ENCODE measurements at places on chromosomes 1 and 21. TPM values are rescaled to one million over a fixed set of nuclear protein-coding genes. Genes with fewer than 3 reads are reported as not detected.

DNA sequence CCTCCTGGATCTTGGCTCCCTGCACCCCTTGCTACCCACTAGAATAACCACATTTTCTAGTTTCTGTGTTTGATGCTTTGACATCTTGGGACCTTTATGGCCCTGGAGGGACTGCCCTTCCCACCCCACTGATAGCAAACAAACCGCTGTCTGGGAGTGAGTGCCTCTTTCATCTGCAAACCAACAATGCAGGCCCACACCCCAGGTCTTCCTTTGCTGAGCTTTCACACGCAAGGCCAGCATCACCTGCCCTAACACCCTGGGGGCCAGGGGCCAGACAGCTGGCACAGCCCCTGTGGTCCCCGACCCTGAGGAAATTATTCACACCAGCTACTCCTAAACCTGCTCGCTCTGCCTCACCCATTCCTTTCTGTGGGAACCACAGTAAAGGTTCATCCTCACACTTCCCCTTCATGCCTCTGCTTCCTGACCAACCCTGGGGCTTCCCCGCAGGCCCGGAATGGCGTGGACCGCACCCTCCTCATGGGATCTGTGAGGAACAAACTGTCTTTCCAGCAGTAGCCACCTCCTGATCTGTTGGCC, 15.4 kb downstream of the SLC2A7 start:
- H3K27me3 ChIP-seq, result peaks cover 13% of the 10 kb centered on the region
- peaks cover 18% of the 10 kb centered on the region for H3K4me1 ChIP-seq
- no peaks in the 10 kb centered on the region for H3K36me3 ChIP-seq
- DNase-seq, result no peak

DNA sequence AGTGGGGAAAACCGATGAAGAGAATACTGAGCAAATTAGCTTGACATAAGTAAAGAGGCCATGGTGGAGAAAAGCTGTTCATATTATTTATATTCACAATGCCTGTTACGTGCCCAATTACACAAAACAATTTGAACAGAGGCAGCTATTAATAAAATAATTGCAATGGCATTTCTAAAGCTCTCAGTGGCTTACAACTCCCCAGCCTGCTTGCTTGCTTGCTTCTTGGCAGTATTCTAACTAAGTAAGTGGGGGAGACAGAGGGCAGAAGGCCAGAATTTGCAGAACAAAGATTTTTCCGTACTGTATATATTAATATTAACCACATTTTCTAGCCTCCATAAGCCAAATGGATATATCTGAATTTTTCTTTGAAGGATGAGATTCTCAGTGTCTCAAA, 12.9 kb downstream of the PTPN14 start:
- H3K27ac ChIP-seq, result no peak overlapping the region
- no peaks in the 10 kb centered on the region for H3K27me3 ChIP-seq
- H3K36me3 ChIP-seq, result no peaks in the 10 kb centered on the region
- no peak for DNase-seq
- H3K4me1 ChIP-seq, result no peaks in the 10 kb centered on the region
- no peak overlapping the region for H3K4me3 ChIP-seq

GRCh38 chr1:21385022-21385421, 54.9 kb upstream of the NBPF3 start:
- no peak overlapping the region for H3K4me3 ChIP-seq
- H3K27me3 ChIP-seq, result peaks cover 27% of the 10 kb centered on the region
- H3K36me3 ChIP-seq, result no peaks in the 10 kb centered on the region
- no peak for DNase-seq
- H3K27ac ChIP-seq, result no peak overlapping the region

DNA sequence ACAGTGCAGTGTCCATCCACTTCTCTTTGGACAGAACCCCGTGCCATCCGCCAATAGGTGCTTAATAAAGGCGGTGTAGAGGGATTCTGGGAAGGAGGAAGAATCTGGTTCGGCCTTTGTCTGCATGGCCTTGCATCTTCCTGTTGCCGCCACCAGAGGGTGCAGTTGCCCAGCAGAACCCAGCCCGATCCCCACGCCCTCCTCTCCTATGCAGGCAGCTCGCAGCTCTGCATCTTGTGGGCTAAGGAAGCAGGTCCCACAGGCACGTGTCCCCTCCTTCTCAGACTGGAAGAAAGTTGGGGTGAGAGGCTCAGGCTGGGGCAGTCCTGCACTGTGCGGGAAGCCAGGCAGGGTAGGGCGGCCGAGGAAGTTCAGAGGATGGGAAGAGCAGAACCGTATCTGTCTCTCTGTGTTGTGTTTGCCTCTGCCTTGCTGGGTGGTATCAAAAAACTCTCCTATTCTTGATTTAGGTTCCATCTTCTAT, 20.8 kb downstream of the NAV1 start:
- no peak overlapping the region for H3K4me3 ChIP-seq
- peaks cover 3% of the 10 kb centered on the region for H3K27me3 ChIP-seq
- H3K36me3 ChIP-seq, result no peaks in the 10 kb centered on the region
- peak; percentile 74 for DNase-seq

DNA sequence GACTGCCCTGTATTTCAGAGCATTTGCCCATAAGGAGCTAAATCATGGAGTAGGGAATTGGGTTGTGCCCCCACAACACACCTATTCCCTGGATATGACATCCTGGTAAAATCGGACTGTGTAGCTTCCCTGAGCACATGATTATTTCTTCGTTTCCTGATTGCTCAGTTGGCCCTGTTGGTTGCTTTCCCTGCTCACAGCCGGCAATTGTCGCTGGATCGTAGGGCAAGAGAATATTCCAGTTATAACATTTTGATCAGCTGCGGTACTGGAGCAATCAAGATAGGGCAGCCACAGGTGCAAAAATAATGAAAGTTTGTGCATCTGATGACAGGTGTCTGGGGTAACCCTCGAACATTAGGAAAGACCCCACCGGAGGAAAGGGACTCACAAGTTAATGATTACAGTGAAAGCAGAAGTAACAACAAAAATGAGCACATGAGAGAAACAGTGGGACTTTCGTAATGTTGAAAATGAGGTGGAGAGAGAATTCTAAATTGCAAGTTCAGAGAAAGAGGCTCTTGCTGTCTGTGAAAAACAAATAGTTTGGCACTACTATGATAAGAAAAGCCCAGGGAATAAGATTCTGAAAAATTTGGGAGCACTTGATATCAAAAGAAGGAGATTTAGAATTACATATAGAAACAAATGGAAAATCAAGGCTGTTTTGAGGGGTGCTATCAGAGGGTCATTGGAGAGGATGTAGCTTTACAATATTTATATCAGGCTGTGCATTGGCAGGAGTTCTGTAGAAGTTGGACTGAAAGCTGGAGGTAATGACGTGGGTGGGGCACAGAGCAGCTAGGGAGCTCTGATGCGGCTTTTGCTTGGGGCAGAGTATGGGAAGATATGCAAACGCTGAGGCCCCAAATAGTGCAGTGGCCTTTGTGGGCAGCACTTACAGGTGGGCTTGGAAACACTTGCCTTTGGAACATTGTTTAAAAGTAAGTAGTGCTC, at the start of gene MAB21L3:
TSS of gene MAB21L3 (plus strand) at position 833 of the 957 bp plus-strand sequence. CDS start 1,217 bp downstream, outside the sequence.
- DNase-seq, result no peak
- H3K4me1 ChIP-seq, result no peaks in the 10 kb centered on the region
- no peak within 1 kb of the TSS for H3K4me3 ChIP-seq

GRCh38 chr1:93980320-93981273, 71.4 kb upstream of the GCLM start:
- no peak overlapping the region for H3K4me3 ChIP-seq
- no peak for DNase-seq

DNA sequence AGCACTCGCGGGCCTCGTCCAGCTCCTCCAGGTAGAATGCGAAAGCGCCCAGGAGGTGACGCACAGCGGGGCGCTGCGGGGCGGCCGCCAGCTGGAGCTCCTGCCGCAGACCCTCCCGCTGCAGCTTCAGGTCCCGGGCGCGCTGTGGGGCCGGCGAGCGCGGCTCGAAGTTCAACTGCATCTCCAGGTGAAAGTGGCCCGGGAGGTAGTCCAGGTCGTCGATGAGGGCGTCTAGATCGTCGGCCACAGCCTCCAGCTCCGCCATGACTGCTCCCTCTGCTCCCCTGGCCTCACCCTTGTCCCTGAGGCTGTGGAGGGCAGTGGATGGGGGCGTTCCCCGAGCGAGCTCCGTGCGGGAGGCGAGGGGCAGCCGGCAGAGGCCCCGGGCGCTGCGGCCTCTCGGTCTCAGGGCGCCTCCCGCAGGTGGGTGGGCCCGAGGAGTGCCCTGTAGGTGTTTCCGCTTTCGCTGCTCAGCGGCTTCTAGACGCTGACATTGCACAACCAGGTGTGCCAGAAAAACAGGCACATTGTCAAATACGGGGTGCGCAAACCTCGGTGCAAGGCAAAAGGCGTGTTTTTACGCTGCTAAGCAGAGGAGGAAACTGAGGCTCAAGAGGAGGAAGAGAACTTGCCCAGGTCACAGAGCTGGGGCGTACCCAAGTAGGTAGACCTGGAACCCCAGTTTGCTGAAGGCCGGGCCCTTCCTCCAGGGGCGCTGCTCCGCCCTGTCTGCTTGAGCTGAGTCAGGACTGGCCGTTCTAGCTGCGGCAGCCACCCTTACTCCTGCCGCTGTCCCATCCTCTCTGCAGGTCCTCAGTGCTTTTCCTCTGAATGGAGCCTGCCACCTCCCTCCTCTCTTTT, at the start of gene TTC22:
TSS of gene TTC22 (minus strand) at position 425 of the 861 bp plus-strand sequence. CDS start at position 265, 160 bp downstream.
- peak within 1 kb of the TSS; percentile 82 for H3K4me3 ChIP-seq
- H3K36me3 ChIP-seq, result peaks cover 2% of the 10 kb centered on the region
- no peaks in the 10 kb centered on the region for H3K27me3 ChIP-seq

GRCh38 chr1:116163533-116163932, 52.3 kb downstream of the MAB21L3 start:
- peaks cover 2% of the 10 kb centered on the region for H3K27me3 ChIP-seq
- peaks cover 12% of the 10 kb centered on the region for H3K4me1 ChIP-seq
- H3K4me3 ChIP-seq, result no peak overlapping the region
- no peak overlapping the region for H3K27ac ChIP-seq
- DNase-seq, result no peak

DNA sequence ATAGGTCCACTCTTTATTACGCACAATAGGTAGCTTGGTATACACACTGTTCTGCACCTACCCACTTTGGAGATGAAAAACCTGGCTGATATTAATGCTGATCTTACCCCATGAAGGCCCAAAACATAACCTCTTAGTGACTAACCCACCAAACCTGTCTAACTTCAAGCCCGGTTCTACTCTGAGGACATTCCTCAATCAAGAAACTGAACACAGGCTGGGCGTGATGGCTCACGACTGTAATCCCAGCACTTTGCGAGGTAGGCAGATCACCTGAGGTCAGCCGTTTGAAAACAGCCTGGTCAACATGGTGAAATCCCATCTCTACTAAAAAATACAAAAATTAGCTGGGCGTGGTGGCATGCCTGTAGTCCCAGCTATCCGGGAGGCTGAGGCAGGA, 50.5 kb downstream of the EYA3 start:
- H3K4me3 ChIP-seq, result no peak overlapping the region
- no peaks in the 10 kb centered on the region for H3K4me1 ChIP-seq
- H3K27me3 ChIP-seq, result no peaks in the 10 kb centered on the region
- DNase-seq, result no peak
- H3K36me3 ChIP-seq, result peaks cover 28% of the 10 kb centered on the region
- no peak overlapping the region for H3K27ac ChIP-seq

MROH7 gene
- total RNA-seq, result not detected

TSTD1 gene
- 43.6 TPM for total RNA-seq

PCP4 gene
- total RNA-seq, result not detected
